ENCODE measurements at places on chromosomes 2 and 18.

GRCh38 chr18:50218432-50219197, 23.7 kb upstream of the MYO5B start:
- DNase-seq = peak; percentile 16
- H3K27me3 ChIP-seq = peaks cover 66% of the 10 kb centered on the region
- H3K36me3 ChIP-seq = no peaks in the 10 kb centered on the region
- H3K4me3 ChIP-seq = no peak overlapping the region
- no peaks in the 10 kb centered on the region for H3K4me1 ChIP-seq

DNA sequence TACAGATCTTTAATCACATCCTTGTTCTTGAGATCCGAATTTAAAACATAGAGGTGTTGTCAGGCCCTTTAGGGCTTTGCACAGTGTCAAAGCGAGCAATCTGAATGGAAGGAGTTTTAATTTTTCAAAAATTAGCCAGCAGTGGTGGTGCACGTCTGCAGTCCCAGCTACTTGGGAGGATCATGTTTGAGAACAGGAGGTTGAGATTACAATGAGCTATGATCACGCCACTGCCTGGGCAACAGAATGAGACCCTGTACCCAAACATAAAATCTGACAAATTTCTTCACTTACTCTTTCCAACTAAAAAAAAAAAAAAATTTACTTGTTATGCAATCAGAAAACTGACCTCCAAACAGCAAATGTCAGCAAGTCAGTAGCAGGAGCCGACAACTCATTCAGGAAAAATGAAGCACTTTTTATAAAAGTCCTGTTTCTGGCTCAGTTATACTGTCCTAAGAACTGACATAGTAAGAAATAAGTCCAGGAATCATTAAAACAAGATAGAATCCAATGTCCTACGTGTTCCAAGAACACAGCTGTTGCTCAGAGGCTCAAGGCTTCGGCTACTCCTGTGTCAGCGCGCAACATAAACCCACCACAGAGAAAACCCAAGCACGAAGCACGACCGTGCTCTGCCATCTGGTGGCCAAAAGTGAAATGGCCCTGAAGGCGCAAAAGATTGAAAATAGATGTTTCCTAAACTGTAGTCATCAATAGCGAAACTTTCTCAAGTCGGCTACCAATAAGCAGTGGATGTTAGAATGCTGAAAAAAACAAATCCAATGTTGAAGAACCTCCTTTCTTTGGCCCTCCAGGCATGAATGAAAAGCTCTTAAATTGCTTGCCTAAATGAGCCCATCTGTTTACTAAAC, 138.1 kb downstream of the INO80D start:
- no peak overlapping the region for H3K4me3 ChIP-seq
- DNase-seq = peak; percentile 58

DNA sequence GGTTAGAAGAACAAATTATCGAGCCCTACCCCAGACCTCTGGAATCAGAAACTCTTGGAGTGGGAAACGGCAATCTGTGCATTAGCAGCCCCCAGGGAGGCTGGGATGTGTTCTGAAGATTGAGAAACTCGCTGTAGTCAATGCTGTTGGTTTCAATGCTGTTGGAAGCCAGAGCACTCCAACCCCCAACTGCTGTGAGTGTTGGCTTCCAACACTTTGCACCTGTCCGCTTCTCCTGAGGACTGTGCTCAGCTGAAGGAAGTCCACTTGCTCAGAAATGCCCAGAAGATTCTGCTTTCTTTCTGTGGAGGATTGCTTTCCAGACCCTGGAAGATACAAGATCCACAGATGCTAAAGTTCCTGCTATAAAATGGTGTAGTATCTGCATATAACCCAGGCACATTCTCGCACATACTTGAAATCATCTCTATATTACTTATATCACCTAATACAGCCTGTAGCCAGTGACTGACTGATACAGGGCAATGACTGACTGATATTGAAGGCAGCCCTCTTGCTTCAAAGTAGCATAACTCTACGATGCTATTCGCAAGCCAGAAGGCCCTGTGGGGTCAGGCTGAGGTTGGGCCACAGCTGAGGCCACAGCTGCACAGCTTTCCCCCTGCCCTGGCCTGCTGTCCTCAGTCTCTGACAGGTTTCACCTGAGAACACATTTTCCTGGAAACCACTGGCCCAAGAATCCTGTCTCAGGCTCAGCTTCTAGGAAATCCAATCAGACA, 757.7 kb upstream of the ID2 start:
- H3K27me3 ChIP-seq = no peaks in the 10 kb centered on the region
- DNase-seq = no peak
- H3K36me3 ChIP-seq = no peaks in the 10 kb centered on the region
- peak overlapping the region; percentile 35 for H3K27ac ChIP-seq
- no peak overlapping the region for H3K4me3 ChIP-seq
- peaks cover 4% of the 10 kb centered on the region for H3K4me1 ChIP-seq

- no peak overlapping the region for H3K27ac ChIP-seq
- H3K36me3 ChIP-seq = no peaks in the 10 kb centered on the region
- DNase-seq = no peak
- H3K4me3 ChIP-seq = no peak overlapping the region
- H3K27me3 ChIP-seq = no peaks in the 10 kb centered on the region
- H3K4me1 ChIP-seq = peaks cover 3% of the 10 kb centered on the region
Measured at GRCh38 chr2:135086222-135086621, 34.1 kb downstream of the RAB3GAP1 start.

DNA sequence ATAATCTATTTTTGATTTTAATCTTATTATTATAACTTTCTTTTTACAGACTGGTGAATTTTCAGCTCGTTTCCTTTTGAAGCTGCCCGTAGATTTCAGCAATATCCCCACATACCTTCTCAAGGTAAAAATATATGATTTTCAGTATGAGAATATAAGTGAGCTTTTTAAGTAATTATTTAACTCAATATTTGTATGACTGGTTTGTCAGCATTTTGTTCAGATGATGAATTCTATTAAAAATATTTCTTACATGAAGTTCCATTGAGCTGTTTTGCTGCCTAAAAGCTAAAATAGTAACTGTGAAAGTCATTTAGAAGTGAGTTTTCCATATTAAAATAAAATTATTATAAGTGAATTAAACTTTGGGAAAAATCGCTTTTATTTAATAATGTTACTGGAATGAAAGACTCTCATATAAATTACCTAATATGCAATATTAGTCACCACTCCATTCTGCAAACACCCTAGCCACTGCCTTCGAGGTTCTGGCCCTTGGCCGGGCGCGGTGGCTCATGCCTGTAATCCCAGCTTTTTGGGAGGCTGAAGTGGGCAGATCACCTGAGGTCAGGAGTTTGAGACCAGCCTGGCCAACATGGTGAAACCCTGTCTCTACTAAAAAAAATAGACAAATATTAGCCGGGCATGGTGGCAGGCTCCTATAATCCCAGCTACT, 155.3 kb downstream of the BABAM2 start:
- no peak for DNase-seq
- H3K4me3 ChIP-seq = no peak overlapping the region
- H3K27ac ChIP-seq = no peak overlapping the region
- H3K36me3 ChIP-seq = peaks cover 4% of the 10 kb centered on the region
- no peaks in the 10 kb centered on the region for H3K27me3 ChIP-seq

DNA sequence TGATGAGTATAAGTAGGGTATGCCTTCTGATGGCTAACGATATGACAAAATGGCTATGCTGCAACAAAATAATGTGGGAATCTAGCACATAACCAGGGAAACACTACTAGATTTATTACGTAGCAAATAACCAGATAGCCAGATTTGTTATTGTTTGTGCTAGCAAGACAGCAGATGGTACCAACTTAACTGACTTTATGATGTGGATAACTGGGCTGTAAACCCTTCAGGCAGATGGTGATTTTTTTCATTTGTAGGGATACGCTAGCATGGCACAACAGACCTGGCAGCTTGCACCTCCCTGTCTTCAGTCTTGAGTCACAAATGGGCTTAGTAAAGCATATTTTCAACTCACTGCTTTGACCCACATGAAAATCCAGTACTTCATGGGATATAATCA, 48.7 kb downstream of the PRELID3A start:
- H3K4me1 ChIP-seq = no peaks in the 10 kb centered on the region
- no peaks in the 10 kb centered on the region for H3K27me3 ChIP-seq
- H3K27ac ChIP-seq = no peak overlapping the region
- DNase-seq = no peak

GRCh38 chr2:214730800-214731407, 78.6 kb downstream of the BARD1 start:
- no peaks in the 10 kb centered on the region for H3K27me3 ChIP-seq
- H3K4me3 ChIP-seq = no peak overlapping the region
- H3K36me3 ChIP-seq = peaks cover 23% of the 10 kb centered on the region
- no peak overlapping the region for H3K27ac ChIP-seq

DNA sequence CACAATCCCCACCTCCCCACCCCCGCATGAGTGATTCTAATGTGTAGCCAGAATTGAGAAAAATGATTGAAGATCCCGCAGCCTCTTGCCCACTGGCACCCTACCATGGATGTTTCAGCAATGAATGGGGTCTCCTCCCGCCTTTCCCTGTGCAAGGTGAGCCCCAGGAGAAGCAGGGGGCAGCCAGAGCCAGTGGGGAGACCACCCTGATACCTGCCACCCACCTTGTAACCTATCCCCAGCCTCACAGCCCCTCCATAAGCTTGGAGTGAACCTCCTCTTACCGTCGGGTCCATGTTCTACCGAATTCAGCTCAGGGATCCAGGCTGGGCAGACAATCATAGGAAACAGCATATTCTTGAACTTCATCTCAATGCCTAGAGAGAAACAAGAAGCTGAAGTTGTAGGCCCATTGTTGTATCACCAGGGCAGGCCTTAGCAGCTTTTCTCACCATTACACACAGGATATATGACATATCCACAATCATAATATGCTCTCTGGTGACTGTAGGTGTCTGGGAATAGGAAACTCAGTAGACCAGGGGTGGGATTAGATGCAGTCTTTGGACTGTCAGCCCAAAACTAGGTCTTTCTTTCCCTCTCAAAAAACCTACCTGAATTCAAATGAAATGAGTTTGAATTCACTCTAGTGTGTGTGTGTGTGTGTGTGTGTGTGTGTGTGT, 30.9 kb downstream of the XDH start:
- no peak for DNase-seq
- no peaks in the 10 kb centered on the region for H3K36me3 ChIP-seq
- no peak overlapping the region for H3K27ac ChIP-seq
- peaks cover 10% of the 10 kb centered on the region for H3K27me3 ChIP-seq

- DNase-seq = no peak
- no peaks in the 10 kb centered on the region for H3K36me3 ChIP-seq
Measured at GRCh38 chr18:76528477-76529432, 33.7 kb upstream of the ZNF516 start.

GRCh38 chr2:143355870-143356269, 226.7 kb downstream of the ARHGAP15 start:
- no peak overlapping the region for H3K27ac ChIP-seq
- H3K36me3 ChIP-seq = no peaks in the 10 kb centered on the region
- no peak for DNase-seq
- no peak overlapping the region for H3K4me3 ChIP-seq

DNA sequence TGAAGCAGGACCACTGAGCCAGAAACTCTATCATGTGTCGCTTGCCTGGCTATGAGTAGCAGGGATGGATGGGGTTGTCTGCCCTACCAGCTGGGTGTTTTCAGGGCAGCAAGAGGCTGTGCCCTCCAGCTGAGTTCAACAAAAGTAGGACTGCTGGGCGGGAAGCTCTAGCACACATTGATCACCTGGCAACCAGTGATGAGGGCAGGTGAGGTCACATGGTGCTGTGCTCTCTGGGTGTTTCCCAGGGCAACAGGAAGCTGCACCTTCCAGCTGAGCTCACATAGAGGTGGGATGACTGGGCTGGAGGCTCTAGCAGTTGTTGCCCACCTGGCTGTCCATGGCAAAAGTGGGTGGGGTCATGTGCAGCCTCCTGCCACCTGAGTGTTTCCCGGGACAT, 487.3 kb upstream of the VWC2L start:
- no peak for DNase-seq
- H3K27me3 ChIP-seq = no peaks in the 10 kb centered on the region
- H3K4me3 ChIP-seq = no peak overlapping the region

DNA sequence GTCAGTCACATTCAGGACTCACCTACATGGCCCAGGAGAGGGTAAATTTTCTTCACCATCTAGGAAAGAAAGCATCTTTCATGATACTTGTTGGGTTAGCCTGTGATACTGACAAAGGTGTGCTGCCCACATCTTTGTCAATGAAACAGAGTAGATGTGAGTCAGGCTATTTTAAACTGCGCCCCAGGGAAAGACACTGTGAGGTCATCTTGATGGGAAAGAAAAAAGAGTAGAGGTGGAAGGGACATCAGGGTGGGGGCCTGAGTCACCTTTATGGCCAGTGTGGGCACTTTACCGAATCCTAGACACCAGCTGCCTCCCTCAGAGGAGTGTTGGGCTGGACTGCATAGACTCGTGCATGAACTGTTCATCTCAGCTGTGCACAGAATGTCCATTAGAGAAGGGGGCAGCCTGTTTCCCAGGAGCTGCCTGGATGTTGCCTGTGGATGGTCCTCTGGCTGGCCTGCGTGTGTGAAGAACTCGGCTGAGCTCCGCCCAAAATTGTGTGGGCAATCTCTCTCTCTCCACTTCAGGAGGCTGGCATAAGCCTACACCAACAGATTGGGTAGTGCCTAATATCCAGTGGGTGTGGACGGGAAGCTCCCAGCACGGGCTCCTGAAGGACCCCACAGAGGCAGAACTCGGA, 278.7 kb upstream of the PXDN start:
- no peak overlapping the region for H3K27ac ChIP-seq
- no peak for DNase-seq
- H3K27me3 ChIP-seq = no peaks in the 10 kb centered on the region
- no peak overlapping the region for H3K4me3 ChIP-seq
- no peaks in the 10 kb centered on the region for H3K4me1 ChIP-seq
- no peaks in the 10 kb centered on the region for H3K36me3 ChIP-seq

- H3K4me1 ChIP-seq = peaks cover 45% of the 10 kb centered on the region
- H3K27me3 ChIP-seq = no peaks in the 10 kb centered on the region
- peak overlapping the region; percentile 98 for H3K27ac ChIP-seq
- H3K4me3 ChIP-seq = peak overlapping the region; percentile 87
Measured at GRCh38 chr2:203707530-203707929, 1.1 kb downstream of the CD28 start.

GRCh38 chr18:76397631-76398030, 97.4 kb downstream of the ZNF516 start:
- H3K4me3 ChIP-seq = no peak overlapping the region
- DNase-seq = no peak
- H3K4me1 ChIP-seq = peaks cover 5% of the 10 kb centered on the region
- H3K36me3 ChIP-seq = peaks cover 4% of the 10 kb centered on the region

GRCh38 chr2:120758181-120759144, 22.8 kb downstream of the GLI2 start:
- no peaks in the 10 kb centered on the region for H3K36me3 ChIP-seq
- H3K27ac ChIP-seq = no peak overlapping the region
- no peaks in the 10 kb centered on the region for H3K4me1 ChIP-seq
- no peak overlapping the region for H3K4me3 ChIP-seq
- H3K27me3 ChIP-seq = peaks cover 20% of the 10 kb centered on the region
- no peak for DNase-seq

GRCh38 chr2:128622955-128623620, 304.4 kb upstream of the HS6ST1 start:
- no peaks in the 10 kb centered on the region for H3K4me1 ChIP-seq
- H3K4me3 ChIP-seq = no peak overlapping the region
- DNase-seq = no peak
